T47D (cell line): ENCODE measurements at places on chromosomes 4 and X.

DNA sequence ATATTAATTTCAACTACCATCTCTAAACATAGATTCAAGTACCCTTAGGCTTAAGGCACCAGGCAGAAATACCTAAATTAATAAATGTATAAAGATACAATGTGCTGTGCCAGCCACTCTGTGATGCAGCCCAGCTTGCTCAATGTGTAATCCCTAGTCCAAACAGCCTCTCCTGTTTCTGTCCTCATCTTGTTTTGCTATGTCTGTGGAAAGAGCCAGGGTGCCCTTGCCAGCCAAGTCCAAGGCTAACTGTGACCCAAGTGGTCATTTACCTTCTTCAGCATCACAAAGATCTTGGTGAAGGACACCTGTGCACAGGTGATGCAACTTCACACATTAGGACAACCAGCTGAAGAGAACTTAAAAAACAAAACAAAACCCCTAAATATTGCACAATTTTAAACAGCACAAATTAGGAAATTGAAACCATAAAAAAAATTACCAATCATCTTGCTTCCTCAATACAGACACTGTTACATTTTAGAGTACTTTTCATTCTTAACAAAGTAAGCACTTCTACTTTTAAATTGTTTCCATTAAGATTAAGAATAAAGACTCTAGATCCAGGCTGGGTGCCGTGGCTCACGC is 89.6 kb downstream of the C4orf51 start:
- no peak for DNase-seq

- peak; percentile 9 for DNase-seq
These were observed 512.7 kb upstream of the FAT1 start for GRCh38 chr4:187236209-187236890.

GRCh38 chr4:20423420-20423819 is 171.7 kb downstream of the SLIT2 start:
- peak; percentile 9 for DNase-seq

- no peak for DNase-seq
These were observed 186.2 kb downstream of the KIT start for GRCh38 chr4:54843946-54844345.

GRCh38 chr4:66187175-66187720 is 517.0 kb upstream of the EPHA5 start:
- DNase-seq: no peak

- no peak for DNase-seq
These were observed 11.7 kb downstream of the RPL9 start for GRCh38 chr4:39446842-39447573.

GRCh38 chrX:77622233-77622632 is 163.8 kb downstream of the ATRX start:
- no peak for DNase-seq

DNA sequence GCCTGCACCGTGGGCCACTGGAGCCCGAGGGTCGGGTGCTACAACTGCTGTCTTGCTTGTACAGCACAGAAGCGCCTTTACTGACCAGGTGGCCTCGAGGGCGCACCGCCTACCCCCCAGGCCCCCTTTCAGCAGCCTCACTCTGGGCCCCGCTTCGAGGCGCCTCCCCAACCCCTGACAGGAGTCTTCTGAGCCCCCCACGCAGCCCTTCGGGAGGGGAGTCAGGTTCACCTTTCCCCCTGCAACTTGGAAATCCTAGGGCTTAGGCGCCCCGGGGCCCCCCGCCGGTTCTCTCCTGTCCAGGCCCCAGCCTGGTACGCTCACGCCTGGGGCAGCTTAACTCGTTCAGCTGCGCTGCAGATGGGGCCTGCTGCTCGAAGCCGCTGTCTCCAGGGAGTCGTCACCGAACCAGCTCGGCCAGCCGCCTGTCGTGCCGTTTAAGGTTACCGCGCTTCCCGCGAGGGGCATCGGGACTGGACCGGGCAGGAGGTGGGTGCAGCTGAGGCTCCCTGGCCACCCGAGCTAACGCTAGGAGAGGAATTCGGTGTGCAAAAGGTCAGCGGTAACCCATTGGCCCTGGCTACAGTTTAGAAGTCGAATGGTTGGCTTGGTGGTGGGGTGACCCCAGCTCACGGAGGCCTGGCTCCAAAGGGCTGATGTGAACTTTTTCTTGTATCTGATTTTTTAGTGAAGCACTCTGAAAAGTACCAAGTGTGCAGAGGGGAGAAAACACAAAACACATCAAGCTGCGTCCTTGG is 58.9 kb upstream of the BCOR start:
- no peak for DNase-seq

GRCh38 chr4:156959298-156959702 is 12.3 kb downstream of the PDGFC start:
- DNase-seq: no peak

- no peak for DNase-seq
These were observed 158.3 kb upstream of the SCML1 start for GRCh38 chrX:17579026-17579425.

GRCh38 chr4:125642645-125643044 is 327.9 kb downstream of the FAT4 start:
- DNase-seq: no peak

- DNase-seq: no peak
These were observed 49.6 kb downstream of the UGT2A2 start for GRCh38 chr4:69589884-69590283.

GRCh38 chrX:136210806-136211205 is 40.4 kb downstream of the MAP7D3 start:
- no peak for DNase-seq

GRCh38 chr4:121397941-121398601 is 17.3 kb upstream of the QRFPR start:
- DNase-seq: no peak

DNA sequence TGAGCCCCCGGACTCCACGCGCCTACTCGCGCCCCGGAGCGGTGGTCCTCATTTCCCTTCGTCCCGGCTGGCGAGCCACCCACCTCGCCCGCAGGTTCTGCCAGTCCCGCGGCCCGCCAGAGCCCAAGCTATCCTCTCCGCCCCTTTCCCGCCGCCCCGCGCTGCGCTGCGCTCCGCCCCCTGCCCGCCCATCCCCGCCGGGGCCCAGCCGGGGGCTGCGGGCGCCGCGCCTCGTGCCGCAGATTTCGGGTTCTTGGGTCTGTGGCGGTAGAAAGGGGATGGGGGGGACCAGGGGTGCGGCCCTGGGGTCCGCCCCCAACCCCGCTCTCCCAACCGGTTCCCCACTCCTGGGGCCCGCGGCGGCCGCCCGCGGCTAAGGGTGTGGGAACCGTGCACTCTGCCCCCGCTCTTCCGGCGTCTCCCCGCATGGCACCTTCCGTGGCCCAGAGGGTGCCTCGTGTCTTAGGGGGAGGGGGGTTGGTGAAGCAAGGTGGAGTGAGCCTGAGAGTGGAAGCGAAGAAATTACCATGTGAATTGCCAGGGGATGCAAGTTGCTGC is 650.8 kb upstream of the DIPK2B start:
- DNase-seq: no peak

- DNase-seq: no peak
These were observed 979 bp upstream of the SLC9A6 start for GRCh38 chrX:135984256-135984655.

DNA sequence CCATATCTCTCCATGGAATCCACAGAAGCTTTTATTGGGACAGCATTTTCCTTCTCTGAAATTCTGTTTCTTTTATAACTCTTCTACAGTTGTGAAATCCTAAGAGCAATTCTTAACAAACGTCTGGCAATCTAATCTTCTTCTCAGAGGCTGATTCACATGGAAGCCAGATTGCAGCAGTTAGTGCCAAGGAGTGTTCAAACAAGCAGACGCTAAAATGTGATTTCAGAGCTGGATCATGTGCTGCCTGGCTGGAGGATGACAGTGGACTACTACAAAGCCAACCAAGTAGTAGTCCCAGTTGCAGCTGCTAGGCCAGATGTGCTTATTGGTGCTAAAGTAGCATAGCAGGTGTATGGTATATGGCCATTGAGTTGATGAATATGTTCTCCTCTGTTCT is 27.7 kb upstream of the GLRB start:
- no peak for DNase-seq

DNA sequence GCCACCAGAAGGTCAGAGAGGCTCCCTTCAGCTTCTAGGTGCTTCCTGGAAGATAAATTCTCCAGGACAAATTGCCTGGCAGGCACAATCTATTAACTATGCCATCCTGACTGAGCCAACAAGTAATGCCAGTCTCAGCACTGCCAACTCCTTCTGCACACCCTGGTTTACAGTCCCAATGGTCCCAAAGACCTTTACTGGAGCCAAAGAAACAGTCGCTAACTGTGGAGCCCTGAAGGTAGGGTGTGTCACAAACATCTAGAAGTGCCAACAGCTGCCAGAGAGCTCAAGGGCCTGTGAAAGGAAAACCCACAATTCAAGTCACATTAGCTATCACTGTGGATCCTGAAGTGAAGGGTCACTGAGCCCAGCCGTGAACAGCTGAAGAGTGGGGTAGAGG is 34.9 kb upstream of the CITED1 start:
- no peak for DNase-seq

DNA sequence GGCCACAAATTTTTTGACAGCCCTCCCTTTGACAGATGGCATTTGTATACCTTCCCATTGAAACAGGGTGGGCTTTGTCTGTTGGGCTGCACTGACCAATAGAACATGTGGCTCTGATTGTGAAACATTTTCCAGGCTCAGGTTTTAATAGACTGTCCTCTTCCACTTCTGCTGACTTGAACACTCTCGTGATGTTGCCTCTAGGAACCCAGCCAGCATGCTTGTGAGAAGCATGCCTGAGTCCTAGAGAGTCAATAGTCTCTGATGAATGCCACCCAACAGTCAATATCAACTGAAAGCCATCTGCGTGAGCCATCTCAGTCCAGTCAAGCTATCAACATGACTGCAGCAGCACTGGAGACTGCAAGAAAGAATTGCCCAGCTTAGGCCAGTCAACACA is 290.0 kb downstream of the SLC7A11 start:
- no peak for DNase-seq

- no peak for DNase-seq
These were observed 12.0 kb upstream of the PCYT1B start for GRCh38 chrX:24659106-24659505.

DNA sequence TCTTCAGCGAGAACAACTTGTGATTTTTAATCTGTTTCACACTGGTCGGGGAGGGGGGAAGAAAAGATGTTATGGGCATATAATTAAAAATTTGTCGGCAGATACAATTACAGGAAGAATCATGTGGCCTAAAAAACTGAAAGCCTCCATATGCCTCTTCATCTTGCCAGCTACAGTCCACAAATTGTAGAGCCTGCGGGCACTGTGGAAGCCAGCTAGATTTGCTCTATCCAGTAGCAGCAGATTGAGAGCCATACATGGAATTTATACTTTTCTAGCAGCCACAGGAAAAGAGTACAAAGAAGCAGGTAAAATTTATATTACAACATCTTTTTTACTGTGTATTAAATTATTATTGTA is 147.3 kb downstream of the TBL1X start:
- no peak for DNase-seq

DNA sequence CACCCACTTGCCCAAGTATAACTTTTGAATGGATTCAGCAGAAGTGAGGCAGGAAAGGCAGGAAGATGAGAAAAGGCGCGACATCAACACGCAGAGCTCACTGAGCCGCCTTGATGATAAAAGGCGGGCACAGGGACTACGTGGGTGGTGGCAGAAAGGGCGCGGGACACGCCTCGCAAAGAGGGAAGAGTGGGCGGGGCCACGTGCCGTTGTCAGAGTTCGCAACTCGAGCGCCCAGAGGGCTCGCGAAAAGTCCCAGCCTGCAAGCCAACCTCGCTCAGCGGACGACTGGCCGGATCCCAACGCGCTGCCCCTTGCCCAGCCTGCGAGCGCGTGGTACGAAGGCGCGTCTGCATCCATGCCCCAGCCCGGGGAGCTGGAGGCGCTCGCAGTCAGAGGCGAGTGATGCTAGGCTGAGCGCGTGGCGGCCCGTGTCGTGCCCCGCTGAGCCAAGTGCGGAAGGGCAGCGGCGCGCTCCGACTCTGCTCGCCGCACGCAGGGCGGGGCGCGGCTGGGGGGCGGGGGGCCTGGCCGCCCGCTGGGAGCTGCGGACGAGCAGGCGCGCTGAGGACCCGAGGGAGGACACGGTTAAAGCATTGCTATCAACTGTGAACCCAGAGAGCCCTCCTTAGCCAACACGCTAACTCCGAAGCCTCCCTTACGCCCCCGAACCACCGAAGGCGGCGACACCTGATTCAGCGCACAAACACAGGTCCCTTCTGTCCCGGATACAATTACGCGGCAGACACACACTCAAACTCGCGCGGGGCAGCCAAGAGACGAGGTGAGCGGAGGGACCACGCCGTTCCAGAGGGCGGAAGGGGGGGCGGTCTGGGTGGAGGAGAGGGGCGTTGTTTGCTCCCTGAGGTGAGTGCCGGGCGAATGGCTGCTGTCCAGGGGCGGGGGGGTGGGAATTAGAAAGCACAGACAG is at the start of gene UGT8:
TSS of gene UGT8 (plus strand) at position 617 of the 931 bp plus-strand sequence. CDS start 24,074 bp downstream, outside the sequence.
- no peak for DNase-seq

DNA sequence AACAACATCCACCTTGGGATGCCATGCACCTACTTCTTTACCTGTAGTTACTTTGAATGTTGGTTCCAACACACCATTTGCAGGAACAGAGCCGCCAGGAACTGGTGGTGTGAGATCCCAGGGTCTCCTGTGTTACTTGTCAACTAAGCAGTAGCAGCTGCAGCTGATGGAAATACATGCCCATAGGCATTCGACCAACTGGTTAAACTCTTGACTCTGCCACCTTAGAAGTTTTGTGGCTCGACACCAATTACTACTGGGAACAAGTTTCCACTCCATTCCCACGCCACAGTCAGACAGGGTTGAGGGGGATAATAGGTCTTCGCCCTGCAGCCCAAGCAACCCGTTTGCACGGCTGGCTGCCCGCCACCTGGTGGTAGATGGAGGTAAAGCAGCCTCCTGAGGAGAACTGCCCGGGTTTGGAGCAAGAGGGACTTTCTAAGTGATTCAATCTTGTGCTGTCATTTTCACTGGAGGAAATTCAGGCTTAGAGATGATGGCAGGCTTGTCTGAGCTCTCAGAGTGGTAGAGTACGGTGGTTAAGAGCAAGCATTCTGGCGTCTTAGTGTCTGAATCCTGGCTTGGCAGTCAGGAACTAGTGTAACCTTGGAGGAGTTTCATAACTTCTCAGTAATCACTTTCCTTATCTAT is 119.1 kb upstream of the TRIM2 start:
- DNase-seq: peak; percentile 14

DNA sequence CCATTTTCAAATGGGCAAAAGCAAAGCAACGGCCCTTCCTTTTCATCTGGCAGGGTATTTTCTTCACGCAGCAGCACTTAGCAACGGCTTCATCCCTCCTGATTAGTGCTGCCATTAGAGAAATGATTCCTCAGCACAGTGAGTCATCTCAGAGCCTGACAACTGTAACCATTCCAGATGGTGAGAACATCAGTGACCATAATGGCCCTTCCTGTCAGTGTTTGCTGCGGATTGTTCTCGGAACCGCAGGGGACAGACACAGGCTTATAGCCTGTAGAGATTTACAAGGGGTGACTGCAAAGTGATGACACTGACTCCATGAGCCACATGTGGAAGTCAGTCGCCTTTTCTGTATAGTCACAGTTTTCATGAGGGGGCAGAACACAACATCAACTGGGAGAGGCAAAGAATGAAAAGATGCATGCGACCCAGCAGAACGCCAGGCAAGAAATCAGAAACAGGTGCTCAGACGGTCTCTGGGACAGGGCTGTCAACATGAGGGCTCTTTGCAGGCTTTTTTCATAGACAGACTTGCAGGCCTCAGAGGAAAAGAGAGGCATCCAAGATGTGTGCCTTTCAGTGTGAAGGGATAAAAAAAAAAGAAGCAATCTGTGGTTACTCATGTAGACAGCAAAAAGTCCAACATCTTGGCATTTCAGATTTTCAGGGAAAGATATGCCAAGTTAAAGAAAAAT is 69.9 kb upstream of the FBXW7 start:
- DNase-seq: no peak

- DNase-seq: no peak
These were observed 108.3 kb upstream of the CAMK2D start for GRCh38 chr4:113869743-113870375.
